ENCODE measurements at places on chromosomes 3 and 15. TPM values are rescaled to one million over a fixed set of nuclear protein-coding genes. Genes with fewer than 3 reads are reported as not detected.

ERICH6 gene
- 0.55 TPM for total RNA-seq

SLC28A1 gene
- total RNA-seq, result 0.91 TPM

DNA sequence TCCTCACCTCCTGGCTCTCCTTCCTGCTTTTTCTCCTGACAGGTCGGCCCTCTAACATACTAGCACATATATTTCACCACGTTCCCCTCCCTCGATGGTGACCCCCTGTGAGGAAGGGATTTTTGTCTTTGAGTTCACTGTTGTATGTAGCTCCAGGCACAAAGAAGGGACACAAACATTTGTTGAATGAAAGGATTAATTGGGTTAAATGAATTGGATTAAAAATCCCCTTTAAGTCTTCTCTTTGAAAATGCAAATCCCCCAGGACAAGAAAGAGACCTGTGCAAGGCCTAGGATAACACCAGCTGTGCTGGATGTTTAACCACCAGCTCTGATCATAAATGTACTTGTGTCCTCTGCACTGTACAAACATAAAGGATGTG, 3.3 kb downstream of the CALML4 start:
- no peak overlapping the region for H3K4me3 ChIP-seq
- H3K4me1 ChIP-seq, result peaks cover 52% of the 10 kb centered on the region
- DNase-seq, result no peak
- no peak overlapping the region for H3K27ac ChIP-seq
- no peaks in the 10 kb centered on the region for H3K27me3 ChIP-seq
- no peaks in the 10 kb centered on the region for H3K36me3 ChIP-seq

PPARG gene
- 15.6 TPM for total RNA-seq

DNA sequence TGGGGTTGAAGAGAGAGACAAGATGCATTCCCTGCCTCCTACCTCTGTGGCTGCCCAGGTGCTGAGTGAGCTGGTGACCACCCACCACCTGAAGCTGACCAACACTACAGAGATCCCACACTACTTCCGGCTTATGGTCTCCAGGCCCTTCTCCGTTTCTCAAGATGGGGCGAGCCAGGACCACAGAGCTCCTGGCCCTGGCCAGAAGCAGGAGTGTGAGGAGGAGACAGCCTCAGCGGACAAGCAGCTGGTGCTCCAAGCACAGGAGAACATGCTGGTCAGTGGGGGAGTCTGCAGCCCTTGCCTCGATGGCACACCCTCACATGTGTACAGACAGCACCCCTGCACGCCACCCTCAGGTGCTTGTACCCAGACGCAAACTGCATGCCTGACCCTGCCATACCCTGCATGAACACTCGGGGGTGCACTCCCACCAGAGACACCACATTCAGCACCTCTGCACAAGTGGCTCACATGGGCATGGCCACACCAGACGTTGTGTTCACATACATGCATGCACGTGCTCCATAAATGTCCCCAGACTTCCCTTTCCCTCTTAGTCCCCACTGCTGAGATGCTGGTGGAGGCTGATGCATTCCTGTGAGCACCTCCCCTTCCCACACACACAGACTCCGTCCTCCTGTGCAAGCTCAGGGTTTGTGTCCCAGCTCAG, 19.0 kb downstream of the ACAA1 start:
- peaks cover 30% of the 10 kb centered on the region for H3K36me3 ChIP-seq
- H3K4me3 ChIP-seq, result no peak overlapping the region
- H3K27me3 ChIP-seq, result no peaks in the 10 kb centered on the region
- peaks cover 11% of the 10 kb centered on the region for H3K4me1 ChIP-seq
- DNase-seq, result peak; percentile 55

GRCh38 chr3:60206206-60206605, 1045.0 kb downstream of the FHIT start:
- H3K4me1 ChIP-seq, result no peaks in the 10 kb centered on the region
- H3K27ac ChIP-seq, result no peak overlapping the region
- H3K27me3 ChIP-seq, result no peaks in the 10 kb centered on the region
- H3K36me3 ChIP-seq, result no peaks in the 10 kb centered on the region
- H3K4me3 ChIP-seq, result no peak overlapping the region
- DNase-seq, result no peak

CILP gene
- 7.3 TPM for total RNA-seq

- no peak overlapping the region for H3K27ac ChIP-seq
- peaks cover 87% of the 10 kb centered on the region for H3K27me3 ChIP-seq
- no peaks in the 10 kb centered on the region for H3K4me1 ChIP-seq
- no peak overlapping the region for H3K4me3 ChIP-seq
- DNase-seq, result no peak
- H3K36me3 ChIP-seq, result no peaks in the 10 kb centered on the region
These were observed 14.7 kb upstream of the SYN2 start for GRCh38 chr3:11989383-11990038.

GRCh38 chr3:141373768-141374526, 5.6 kb downstream of the ZBTB38 start:
- no peak for DNase-seq
- H3K36me3 ChIP-seq, result peaks cover 26% of the 10 kb centered on the region
- H3K4me3 ChIP-seq, result no peak overlapping the region
- no peak overlapping the region for H3K27ac ChIP-seq
- no peaks in the 10 kb centered on the region for H3K27me3 ChIP-seq
- H3K4me1 ChIP-seq, result peaks cover 44% of the 10 kb centered on the region

IL17RD gene
- 9.6 TPM for total RNA-seq

CFAP161 gene
- 0.91 TPM for total RNA-seq

SUCNR1 gene
- total RNA-seq, result 0.30 TPM

- no peak overlapping the region for H3K4me3 ChIP-seq
- H3K36me3 ChIP-seq, result no peaks in the 10 kb centered on the region
- peak; percentile 73 for DNase-seq
- no peaks in the 10 kb centered on the region for H3K27me3 ChIP-seq
These were observed 9.3 kb downstream of the COLQ start for GRCh38 chr3:15512166-15512565.

- H3K27me3 ChIP-seq, result no peaks in the 10 kb centered on the region
- no peaks in the 10 kb centered on the region for H3K36me3 ChIP-seq
- no peak overlapping the region for H3K27ac ChIP-seq
- no peaks in the 10 kb centered on the region for H3K4me1 ChIP-seq
- H3K4me3 ChIP-seq, result no peak overlapping the region
These were observed 26.7 kb upstream of the STAG1 start for GRCh38 chr3:136778865-136779264.

ZBTB47 gene
- 118 TPM for total RNA-seq

DNAH12 gene
- total RNA-seq, result 0.16 TPM

COL6A5 gene
- total RNA-seq, result not detected

- no peaks in the 10 kb centered on the region for H3K36me3 ChIP-seq
- no peak overlapping the region for H3K4me3 ChIP-seq
- H3K4me1 ChIP-seq, result no peaks in the 10 kb centered on the region
- no peak for DNase-seq
- H3K27ac ChIP-seq, result no peak overlapping the region
These were observed 22.6 kb upstream of the EHHADH start for GRCh38 chr3:185276415-185276814.

XIRP1 gene
- 386 TPM for total RNA-seq

- no peak overlapping the region for H3K4me3 ChIP-seq
- H3K27me3 ChIP-seq, result no peaks in the 10 kb centered on the region
- H3K27ac ChIP-seq, result no peak overlapping the region
- H3K4me1 ChIP-seq, result no peaks in the 10 kb centered on the region
- no peaks in the 10 kb centered on the region for H3K36me3 ChIP-seq
- DNase-seq, result no peak
These were observed 77.7 kb upstream of the STAC start for GRCh38 chr3:36302626-36303025.

DNA sequence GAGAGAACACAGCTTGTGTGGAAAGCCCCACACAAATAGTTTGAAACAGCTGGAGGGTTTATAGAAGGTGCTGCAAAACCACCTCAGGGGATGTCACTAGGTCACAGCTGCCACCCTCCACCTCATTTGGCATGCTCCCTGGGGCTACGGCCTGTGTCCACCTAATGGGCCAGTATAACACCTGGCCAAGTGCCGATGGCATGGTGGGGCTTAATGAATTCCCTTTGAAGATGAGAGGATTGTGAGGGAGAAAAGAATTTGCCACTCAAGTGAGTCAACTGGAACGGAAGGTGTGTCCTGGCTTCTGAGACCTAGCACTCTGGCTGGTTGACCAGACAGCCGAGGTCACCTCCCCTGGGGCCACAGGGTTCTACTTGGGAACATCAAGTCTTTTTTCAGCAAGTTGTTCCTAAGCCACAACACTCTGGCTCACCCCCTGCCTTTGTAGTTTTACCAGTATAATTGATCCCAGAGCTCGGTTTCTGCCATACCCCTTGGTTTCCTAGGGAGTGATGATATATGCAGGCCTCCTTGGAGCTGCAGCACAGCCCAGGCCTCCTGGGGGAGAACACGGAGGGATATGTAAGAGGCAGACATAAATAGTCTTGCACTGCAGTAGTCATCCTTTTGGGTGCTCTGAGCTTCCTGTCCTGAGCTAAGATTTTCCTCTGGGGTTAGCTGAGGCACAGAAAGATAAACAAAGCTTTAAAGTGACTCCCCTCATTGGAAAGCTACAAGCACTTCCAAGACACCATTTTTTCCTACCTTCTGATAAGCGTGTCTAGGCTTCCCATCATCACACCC, 178.2 kb upstream of the LPP start:
- H3K27ac ChIP-seq, result no peak overlapping the region
- no peaks in the 10 kb centered on the region for H3K36me3 ChIP-seq
- no peaks in the 10 kb centered on the region for H3K27me3 ChIP-seq

DNA sequence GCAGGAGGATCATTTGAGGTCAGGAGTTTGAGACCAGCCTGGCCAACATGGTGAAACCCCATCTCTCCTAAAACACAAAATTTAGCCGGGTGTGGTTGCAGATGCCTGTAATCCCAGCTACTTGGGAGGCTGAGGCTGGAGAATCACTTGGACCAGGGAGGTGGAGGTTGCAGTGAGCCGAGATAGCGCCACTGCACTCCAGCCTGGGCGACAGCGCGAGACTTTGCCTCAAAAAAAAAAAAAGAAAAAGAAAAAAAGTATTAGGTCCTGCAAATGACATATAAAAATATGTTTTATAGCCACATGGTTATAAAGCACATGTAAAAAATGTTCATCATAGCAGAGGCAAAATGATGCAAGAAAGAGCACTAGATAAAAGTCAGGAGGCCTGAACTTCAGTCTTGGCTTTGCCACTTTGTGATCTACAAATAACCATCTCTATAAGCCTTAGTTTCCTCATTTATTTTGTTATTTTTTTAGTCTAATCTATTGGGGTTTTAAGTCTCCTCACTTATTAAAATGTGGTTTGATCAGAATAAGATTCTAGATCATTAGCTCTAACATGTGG, 4.9 kb downstream of the SLC12A6 start:
- H3K27me3 ChIP-seq, result no peaks in the 10 kb centered on the region
- H3K4me3 ChIP-seq, result no peak overlapping the region
- peaks cover 62% of the 10 kb centered on the region for H3K4me1 ChIP-seq

GRCh38 chr15:92705764-92706163, 50.2 kb upstream of the FAM174B start:
- H3K4me3 ChIP-seq, result no peak overlapping the region
- H3K27me3 ChIP-seq, result no peaks in the 10 kb centered on the region
- no peak overlapping the region for H3K27ac ChIP-seq
- no peaks in the 10 kb centered on the region for H3K4me1 ChIP-seq
- no peaks in the 10 kb centered on the region for H3K36me3 ChIP-seq

PLA2G4D gene
- not detected for total RNA-seq

FETUB gene
- total RNA-seq, result not detected

LXN gene
- total RNA-seq, result 3.2 TPM

GRCh38 chr15:80309769-80310384, 57.9 kb upstream of the CTXND1 start:
- no peak for DNase-seq
- no peaks in the 10 kb centered on the region for H3K4me1 ChIP-seq

CELSR3 gene
- 0.14 TPM for total RNA-seq

NLGN1 gene
- total RNA-seq, result 13.7 TPM

MAGEL2 gene
- total RNA-seq, result not detected

GRCh38 chr3:69240651-69241568, 118.5 kb upstream of the LMOD3 start:
- no peak overlapping the region for H3K4me3 ChIP-seq
- H3K36me3 ChIP-seq, result no peaks in the 10 kb centered on the region
- DNase-seq, result no peak
- peaks cover 54% of the 10 kb centered on the region for H3K4me1 ChIP-seq

- H3K4me3 ChIP-seq, result peak overlapping the region; percentile 44
- peak overlapping the region; percentile 76 for H3K27ac ChIP-seq
- peaks cover 49% of the 10 kb centered on the region for H3K4me1 ChIP-seq
- DNase-seq, result no peak
These were observed 135.1 kb downstream of the TMCO5A start for GRCh38 chr15:38069511-38070011.

DNA sequence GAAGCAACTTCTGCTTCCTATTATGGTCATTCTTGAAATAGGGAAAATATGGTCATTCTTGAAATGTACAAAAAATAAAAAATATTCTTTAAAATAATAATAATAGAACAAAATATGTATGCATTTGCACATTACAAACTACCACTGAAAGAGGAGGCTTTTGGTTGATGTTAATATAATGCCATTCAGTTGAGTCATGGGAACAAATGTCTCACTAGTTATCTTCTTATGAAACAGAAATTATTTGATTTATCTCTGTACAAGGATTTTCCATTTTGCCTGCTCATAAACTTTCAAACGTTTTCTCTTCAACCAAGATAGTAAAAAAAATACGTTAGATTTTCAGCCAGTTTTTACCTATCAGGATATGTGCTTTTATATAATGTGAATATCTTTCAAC, 1662.7 kb downstream of the OTOL1 start:
- no peak for DNase-seq
- no peak overlapping the region for H3K27ac ChIP-seq
- H3K27me3 ChIP-seq, result no peaks in the 10 kb centered on the region
- H3K36me3 ChIP-seq, result no peaks in the 10 kb centered on the region
- no peak overlapping the region for H3K4me3 ChIP-seq
- H3K4me1 ChIP-seq, result no peaks in the 10 kb centered on the region

DNA sequence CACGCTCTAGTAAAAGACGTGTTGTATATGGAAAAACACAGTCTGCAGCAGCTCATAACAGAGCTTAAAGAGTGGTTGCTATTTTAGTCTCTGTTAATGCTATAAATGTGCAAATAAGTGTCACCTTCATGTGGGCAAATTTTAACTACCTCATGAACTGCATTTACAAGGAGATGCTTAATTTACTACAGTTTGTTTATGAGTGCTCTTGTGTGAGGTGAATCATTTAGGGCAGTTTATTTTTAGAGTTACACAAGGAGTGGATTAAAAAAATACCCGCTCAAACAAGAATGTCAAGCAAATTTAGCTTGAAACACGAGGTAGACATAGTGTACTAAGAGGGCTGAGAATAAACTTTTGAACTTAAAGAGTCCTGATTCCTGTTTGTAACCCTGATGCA, 579.0 kb downstream of the MFSD1 start:
- H3K4me1 ChIP-seq, result peaks cover 11% of the 10 kb centered on the region
- no peak overlapping the region for H3K4me3 ChIP-seq
- DNase-seq, result no peak

Measured in left ventricle myocardium inferior (tissue), 1 donor.